NCI-H526 treated with DMSO at 0.1 percent for 48 hours (cell line): ENCODE measurements at places on chromosomes 12 and 14.

- peak; percentile 65 for DNase-seq
These were observed at the start of gene TXNRD1 for GRCh38 chr12:104215638-104216297. TSS of gene TXNRD1 (plus strand) at chr12:104215779. CDS start at chr12:104215803, 24 bp downstream.

DNA sequence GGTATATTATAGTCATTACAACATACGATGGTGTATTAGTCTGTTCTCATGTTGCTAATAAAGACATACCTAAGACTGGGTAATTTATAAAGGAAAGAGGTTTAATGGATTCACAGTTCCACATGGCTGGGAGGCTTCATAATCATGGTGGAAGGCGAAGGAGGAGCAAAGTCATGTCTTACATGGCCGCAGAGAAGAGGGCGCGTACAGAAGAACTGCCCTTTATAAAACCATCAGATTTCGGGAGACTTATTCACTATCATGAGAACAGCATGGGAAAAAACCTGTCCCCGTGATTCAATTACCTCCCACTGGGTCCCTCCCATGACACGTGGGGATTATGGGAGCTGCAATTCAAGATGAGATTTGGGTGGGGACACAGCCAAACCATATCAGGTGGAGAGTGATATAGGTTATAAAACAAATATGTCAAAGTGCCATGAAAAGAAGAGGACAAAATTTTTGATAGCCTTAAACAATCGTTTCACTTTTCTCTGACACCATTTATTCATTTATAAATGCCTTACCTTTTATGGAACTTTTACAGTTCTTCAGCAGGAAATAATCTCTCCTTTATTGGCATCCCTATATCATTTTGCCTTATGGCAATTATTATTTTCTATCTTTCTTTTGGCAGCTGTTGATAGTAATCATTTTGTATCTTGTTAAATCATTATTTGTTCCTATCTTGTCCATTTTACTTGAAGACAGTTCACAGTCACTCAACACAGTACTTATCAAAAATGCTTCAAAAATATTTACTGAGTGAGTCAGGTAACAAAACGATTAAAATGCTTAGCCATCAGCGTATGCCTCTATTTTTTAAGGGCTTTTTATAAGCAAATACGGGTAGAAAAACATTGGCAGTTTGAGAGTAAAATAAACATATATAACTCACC is 196.0 kb downstream of the RAD51B start:
- no peak for DNase-seq

- DNase-seq: no peak
These were observed 35.4 kb upstream of the NKX2-8 start for GRCh38 chr14:36617824-36618223.

DNA sequence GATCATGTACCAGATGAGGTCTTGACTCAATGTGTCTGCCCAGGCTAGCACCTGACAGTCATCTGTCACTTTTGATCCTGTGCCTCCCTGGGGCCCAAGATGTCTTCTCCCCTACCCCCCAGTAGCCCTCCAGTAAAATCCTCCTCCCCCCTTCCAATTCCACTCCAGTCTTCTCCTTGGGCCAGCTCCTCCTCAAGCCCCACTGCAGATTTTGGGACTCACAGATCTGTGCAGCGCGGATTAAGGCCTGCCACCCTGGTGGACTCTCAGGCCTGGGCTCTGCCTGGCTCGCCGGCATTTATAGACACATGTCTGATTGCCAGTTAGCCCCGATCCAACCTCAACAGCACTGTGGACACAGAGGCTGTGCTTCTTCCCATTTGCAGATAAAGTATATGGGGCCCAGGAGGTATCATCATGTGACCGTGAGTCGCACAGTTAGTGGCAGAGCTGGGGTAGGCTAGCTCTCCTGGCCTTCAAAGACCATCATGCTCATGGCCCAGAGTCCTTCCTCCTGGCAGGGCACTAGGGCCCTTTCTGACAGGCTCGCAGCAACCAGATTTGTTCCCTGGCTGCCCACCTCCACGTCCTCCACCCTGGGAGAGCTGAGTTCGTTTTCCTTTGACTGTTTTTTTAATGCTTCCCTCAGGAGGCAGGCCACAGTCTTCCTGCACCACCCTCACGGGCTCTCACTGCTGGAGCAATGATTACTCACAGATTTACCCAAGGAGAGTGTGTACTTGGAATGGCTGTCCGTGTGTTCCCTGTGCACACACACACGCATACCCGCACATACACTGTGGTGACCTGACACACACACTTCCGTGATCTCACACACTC is 98.3 kb upstream of the DIO3 start:
- DNase-seq: no peak

DNA sequence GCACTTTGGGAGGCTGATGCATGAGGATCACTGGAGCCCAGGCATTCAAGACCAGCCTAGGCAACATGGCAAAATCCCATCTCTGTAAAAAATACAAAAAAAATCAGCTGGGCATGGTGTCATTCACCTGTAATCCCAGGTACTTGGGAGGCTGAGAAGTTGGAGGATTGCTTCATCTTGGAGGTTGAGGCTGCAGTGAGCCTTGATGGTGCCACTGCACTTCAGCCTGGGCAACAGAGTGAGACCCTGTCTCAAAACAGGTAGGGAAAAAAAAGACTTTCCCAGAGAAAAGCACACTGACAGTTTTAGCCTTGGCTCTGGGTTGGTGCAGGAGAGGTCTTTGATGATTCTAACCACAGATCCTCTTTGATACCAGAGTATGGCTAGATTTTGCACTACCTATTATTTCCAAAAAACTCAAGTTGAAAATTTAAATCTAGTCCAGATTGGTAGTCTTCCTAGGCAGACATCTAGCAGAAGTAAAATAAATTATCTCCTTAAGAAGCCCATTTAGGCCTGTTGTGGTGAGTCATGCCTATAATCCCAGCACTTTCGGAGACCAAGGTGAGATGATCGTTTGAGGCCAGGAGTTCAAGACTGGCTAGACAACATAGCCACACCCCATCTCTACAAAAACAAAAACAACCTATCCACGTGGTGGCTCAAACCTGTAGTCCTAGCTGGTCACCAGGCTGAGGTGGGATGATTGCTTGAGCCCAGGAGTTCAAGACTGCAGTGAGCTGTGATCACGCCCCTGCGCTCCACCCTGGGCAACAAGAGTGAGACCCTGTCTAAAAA is 18.6 kb downstream of the LARP4 start:
- DNase-seq: no peak

DNA sequence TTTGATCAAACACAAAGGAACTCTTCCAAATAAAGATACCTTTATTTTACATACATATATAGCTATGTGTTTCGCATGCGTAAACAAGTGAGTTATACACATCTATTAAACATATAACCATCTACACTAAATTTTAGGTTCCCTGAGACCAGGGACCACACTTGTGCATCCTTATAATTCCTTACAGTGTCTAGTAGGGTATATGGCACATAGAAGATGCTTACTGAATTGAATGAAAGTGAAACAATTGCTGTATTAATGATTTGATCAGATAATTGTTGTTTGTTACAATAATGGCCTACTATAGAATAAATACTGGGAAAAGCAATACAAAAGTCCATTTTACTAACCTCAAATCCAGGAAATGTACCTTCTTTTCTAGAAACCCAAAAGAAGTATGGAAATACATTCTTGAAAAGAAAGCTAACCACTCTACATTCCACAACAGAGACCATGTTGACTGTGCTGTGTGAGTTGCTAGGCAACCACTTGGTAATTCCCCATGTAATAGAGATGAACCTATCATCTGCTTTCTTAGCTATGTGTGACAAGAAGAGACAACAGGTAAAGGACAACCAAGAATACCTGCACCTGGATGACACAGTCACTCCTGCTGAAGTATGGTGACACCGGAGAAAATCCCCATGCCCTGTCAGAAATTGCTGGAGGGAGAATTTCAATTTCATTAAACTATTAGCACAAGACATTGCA is 11.9 kb upstream of the CIPC start:
- no peak for DNase-seq

GRCh38 chr12:87344699-87345098 is 684.5 kb downstream of the C12orf50 start:
- DNase-seq: no peak

DNA sequence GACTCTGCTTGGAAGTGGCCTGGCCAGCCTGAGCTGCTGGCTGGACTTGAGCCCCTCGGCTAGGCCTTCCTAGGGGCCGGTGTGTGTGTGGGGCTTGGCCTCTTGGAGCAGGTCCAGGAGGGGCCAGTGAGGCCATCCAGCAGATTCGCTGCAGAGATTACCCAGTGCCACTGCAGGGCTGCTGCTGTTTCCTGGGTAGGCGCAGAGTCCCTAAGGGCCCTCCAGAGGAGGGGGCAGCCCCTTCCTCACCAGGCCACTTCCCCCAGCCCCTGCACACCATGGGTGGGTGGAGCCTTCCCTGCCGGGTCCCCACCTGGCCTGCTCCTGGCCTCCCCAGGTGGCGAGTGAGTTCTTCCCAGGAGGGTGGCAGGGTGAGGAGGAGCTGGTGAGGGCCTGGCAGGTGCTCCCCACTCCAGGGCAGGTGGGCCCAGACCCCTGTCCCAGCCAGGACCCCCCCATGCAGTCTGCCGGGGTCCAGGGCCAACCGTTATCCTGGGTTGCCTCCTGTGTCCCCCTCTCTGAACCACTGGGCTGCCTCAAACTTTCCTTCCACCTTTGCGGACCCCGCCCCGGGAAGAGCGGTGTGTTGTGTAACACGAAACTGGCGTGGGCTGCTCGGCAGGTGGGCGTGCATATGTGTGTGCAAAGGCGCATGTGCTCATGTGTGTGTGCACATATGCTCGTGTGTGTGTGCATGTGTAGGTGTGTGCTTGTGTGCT is 25.1 kb downstream of the ASPG start:
- no peak for DNase-seq

DNA sequence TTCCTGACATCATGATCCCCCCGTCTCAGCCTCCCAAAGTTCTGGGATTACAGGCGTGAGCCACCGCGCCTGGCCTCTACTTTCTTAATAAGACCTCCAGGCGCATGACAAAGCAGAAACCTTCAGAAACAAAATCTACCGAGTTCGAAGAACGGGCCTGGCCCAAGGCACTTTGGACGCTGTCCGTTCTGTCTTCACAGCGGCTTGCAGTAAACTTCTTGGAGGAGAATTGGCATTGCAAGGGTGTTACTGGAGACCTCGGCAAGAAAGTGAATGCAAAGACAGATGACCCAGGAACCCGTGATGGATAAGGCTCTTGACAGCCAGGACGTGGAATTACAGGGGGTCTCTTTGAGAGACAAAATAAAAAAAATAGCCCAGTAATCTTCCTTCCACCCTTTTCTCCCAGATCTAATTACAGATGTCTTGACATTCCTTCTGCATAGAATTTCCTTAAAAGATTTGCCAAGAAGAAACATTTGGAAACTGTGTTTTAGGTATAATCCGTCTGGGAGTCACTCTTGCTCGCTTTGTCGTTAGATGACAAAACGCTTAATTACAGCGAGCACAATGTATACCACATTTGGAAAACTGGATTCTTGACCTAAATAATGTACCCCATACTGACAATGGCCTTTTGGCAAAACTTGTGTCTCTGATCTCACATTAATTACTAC is 83.2 kb upstream of the TBX3 start:
- DNase-seq: no peak

DNA sequence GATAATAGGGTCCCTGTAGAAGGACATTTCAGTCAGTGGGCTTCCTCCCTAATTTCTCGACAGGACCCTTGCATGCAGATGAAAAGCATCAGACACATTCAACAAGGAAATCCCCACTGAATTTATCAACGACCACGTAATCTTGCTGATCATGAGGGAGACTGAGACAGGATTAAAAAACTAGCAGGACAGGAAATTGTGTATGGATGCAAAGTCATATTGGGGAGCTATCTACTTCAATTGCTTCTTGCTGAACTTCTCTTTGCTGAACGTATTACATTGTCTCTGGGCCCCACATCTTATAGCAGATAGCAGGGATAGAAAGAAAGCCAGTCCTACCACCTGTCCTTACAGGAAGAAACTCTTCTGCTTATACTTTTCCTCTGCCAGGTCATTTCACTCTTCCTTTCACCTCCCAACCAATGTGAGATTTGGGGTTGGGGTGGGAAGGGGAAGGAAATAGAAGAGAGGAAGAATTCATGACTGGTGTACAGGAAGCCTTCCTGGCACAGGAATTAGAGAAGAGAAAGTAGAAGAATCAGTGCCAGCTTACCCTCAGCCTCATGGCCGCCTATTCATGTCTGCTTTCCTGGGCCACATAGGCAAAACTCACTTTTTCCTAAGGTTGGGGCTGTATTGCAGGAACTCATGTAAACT is 333.3 kb downstream of the ZFP36L1 start:
- DNase-seq: no peak

- no peak for DNase-seq
These were observed 100.9 kb downstream of the NCOR2 start for GRCh38 chr12:124466216-124467128.

DNA sequence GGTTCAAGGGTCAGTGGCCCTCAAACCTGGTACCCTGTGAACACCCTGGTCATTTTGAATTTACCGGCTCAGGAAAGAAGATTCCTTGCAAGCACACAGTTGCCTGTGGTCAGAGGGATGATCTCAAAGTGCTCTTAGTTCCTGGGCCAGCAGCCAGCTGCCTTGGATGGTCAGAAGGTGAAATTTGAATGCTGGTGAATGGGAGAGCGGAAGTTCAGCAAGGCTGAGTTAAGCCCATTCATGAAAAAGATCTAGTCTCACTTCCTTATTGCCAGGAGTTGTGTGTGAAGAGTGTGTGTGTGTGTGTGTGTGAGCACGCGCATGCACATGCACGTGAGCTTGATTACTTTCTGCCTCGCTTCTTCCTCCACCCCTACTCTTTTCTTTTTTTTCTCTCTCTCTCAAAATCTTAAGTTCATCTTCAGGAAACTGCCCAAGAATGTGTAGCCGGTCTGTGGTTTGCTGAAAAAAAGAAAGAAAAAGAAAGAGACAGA is 155.5 kb upstream of the CCND2 start:
- DNase-seq: no peak

- DNase-seq: peak; percentile 34
These were observed 276.1 kb upstream of the BTG1 start for GRCh38 chr12:92421701-92422100.

DNA sequence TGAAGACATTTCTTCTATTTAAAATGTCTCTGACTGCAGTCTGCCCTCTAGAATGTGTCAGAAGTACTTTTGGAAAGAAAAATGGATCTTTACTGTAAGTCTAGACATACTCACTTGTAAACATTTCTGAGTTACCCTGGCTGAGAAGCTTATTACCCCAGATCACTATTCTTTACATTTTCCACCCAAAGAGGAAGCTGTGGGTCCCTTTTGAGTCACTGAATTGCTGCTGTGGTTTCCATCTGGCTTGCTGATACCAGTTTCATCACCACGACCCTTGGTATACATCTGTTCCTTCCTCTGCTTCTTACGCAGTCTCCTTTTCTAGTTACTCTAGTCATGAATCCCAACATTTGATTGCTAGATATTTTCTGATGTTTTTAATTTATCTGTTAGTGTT is 20.2 kb upstream of the CLEC4D start:
- DNase-seq: no peak

DNA sequence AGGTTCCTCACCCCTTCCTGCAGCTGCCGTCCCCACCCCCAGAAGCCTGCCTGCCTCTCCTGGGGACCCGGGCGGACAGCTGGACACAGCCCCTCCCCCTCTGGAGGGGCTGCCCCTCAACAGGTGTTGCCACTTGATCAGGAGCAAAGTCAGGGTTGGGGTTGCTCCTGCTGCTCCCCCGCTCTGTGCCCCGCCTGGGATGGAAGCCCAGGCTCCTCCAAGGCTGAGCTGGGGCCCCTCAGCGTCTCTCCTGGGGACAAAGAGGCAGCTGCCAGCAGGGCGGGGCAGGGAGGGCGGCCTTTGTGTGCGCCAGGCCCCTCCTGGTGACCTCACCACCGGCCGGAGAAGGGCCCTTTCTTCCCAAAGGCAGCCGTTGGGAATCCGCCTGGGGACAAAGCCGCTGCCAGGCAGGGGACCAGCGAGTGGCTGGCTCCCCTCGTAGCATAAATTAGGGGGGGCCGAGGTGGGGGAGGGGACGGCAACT is 13.7 kb downstream of the TRMT61A start:
- DNase-seq: no peak

- DNase-seq: no peak
These were observed 1.9 kb upstream of the ATP5MC2 start for GRCh38 chr12:53677800-53678148.
